Activated CD8-positive, alpha-beta T cell treated with anti-CD3 and anti-CD28 coated beads for 36 hours (primary cell): ENCODE measurements at places on chromosomes 16 and 17.

- no peaks in the 10 kb centered on the region for H3K36me3 ChIP-seq
- H3K4me3 ChIP-seq: no peak overlapping the region
- DNase-seq: no peak
- peaks cover 27% of the 10 kb centered on the region for H3K27me3 ChIP-seq
- no peak overlapping the region for H3K27ac ChIP-seq
These were observed 8.4 kb upstream of the PCTP start for GRCh38 chr17:55742272-55743102.

- DNase-seq: no peak
- H3K4me1 ChIP-seq: peaks cover 82% of the 10 kb centered on the region
- H3K27me3 ChIP-seq: no peaks in the 10 kb centered on the region
These were observed 29.7 kb downstream of the KDM8 start for GRCh38 chr16:27232901-27233625.

DNA sequence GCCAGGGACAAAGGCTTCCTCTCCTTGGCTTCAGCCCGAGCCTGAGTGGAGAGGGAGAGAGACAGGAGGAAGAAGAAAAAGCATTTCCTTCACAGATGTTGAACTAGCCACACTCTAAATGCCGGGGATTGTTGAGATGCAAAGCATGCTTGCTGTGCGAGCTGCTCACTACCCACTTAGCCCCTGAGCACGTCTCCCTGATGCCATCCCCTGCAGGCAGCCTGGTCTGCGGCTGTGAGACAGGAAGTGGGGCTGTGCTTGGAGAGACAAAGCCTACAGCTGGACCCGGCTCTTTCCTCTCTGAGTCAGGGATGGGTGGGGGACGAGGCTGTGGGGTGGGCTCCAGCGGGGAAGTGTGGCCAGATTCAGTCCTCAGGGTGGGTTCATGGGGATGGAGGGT is 13.7 kb downstream of the WNT9B start:
- no peak overlapping the region for H3K27ac ChIP-seq
- no peaks in the 10 kb centered on the region for H3K36me3 ChIP-seq
- H3K4me1 ChIP-seq: no peaks in the 10 kb centered on the region
- peak; percentile 34 for DNase-seq
- H3K27me3 ChIP-seq: peaks cover 15% of the 10 kb centered on the region

GRCh38 chr17:31856750-31857149 is 2.3 kb downstream of the COPRS start:
- H3K4me3 ChIP-seq: no peak overlapping the region
- peaks cover 12% of the 10 kb centered on the region for H3K36me3 ChIP-seq
- DNase-seq: no peak

GRCh38 chr17:45227101-45227925 is 5.6 kb downstream of the FMNL1 start:
- peaks cover 62% of the 10 kb centered on the region for H3K36me3 ChIP-seq
- H3K27me3 ChIP-seq: no peaks in the 10 kb centered on the region
- peaks cover 54% of the 10 kb centered on the region for H3K4me1 ChIP-seq
- H3K4me3 ChIP-seq: peak overlapping the region; percentile 99
- peak; percentile 59 for DNase-seq

GRCh38 chr17:50681263-50682200 is 26.2 kb downstream of the ANKRD40 start:
- H3K27me3 ChIP-seq: peaks cover 8% of the 10 kb centered on the region
- no peaks in the 10 kb centered on the region for H3K36me3 ChIP-seq
- H3K27ac ChIP-seq: no peak overlapping the region
- DNase-seq: no peak

DNA sequence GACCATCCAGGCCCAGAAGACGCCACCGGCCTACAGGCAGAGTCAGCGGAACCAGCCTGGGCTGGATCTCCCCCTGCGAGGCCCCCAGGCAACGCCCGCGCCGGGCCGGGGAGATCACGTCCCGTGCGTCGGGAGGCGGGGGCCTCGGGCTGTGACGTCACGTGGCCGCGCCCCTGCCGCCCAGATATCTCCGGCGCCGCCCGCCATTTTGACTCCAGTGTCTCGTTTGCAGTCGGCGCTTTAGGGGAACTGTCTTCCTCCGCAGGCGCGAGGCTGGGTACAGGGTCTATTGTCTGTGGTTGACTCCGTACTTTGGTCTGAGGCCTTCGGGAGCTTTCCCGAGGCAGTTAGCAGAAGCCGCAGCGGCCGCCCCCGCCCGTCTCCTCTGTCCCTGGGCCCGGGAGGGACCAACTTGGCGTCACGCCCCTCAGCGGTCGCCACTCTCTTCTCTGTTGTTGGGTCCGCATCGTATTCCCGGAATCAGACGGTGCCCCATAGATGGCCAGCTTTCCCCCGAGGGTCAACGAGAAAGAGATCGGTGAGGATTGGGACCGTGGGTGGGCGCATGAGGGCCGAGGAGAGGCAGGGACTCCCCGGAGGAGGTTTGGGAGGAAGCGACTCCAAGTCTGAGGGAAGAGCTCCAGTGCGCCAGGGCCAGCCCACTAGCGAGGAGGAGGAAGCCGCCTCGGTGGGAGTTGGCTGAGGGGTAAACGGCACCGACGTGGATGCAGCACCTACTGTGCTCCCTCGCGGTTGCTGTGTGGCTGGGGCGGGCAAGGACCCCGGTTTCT is at the start of gene WSB1:
Gene WSB1 (plus strand): TSS at position 217 of the 791 bp plus-strand sequence. CDS start 282 bp downstream, at position 499.
- peak; percentile 94 for DNase-seq
- no peaks in the 10 kb centered on the region for H3K27me3 ChIP-seq
- H3K4me3 ChIP-seq: peak within 1 kb of the TSS; percentile 98

GRCh38 chr17:63156986-63157385 is 191.0 kb downstream of the TANC2 start:
- H3K4me3 ChIP-seq: no peak overlapping the region
- DNase-seq: no peak
- peaks cover 7% of the 10 kb centered on the region for H3K4me1 ChIP-seq
- no peak overlapping the region for H3K27ac ChIP-seq
- no peaks in the 10 kb centered on the region for H3K27me3 ChIP-seq

DNA sequence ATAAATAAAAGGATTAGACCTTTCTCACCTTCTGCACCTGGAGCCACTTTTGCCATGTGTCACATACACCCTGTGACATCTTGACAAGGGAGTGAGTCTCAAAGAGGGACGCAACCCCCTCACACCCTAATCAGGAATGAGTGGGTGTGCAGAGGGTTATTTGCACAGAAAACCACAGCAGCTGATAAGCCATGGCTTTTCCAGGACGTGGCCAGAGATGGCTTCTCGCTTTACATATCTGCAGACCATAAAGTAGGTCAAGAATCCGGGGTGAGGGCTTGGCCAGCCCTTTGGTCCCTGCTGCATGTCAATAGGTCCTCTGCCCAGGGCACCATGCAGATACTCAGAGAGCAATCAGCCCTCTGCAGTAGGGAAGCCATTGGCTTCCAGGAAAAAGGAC is 2.4 kb upstream of the CD300LF start:
- no peak overlapping the region for H3K27ac ChIP-seq
- peaks cover 10% of the 10 kb centered on the region for H3K27me3 ChIP-seq
- H3K36me3 ChIP-seq: no peaks in the 10 kb centered on the region
- H3K4me3 ChIP-seq: no peak overlapping the region

DNA sequence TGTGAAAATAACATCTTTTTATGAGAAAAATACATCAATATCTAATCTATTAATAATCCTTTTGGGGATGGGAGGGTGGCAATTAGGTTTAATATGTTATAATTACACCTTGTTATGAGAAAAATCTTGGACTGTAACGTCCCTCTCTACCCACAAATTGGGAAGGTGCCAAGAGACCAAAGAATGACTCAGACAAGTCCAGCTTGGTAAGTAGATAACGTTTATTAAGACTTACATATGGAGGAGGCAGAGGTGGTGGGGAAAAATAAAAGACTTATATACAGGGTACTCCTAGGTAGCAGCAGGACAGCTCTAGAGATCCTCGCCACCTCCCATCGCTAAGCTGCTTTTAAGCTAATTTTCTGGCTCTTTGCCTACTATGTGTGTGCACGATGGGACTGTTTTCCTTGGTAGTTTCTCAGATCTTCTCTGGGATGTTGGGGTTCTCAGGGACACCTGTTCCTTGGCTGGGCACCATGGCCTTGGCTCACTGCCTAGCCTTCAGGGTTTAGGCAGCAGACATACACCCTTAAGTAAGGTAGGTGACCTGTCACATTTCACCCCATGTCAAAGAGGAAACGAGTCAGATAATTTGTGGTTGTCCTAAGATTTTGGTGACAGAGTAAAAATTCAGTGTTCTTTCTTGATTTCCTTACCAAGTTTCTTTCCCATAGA is 31.5 kb downstream of the RBL2 start:
- no peaks in the 10 kb centered on the region for H3K27me3 ChIP-seq
- no peak overlapping the region for H3K4me3 ChIP-seq
- peaks cover 50% of the 10 kb centered on the region for H3K36me3 ChIP-seq

DNA sequence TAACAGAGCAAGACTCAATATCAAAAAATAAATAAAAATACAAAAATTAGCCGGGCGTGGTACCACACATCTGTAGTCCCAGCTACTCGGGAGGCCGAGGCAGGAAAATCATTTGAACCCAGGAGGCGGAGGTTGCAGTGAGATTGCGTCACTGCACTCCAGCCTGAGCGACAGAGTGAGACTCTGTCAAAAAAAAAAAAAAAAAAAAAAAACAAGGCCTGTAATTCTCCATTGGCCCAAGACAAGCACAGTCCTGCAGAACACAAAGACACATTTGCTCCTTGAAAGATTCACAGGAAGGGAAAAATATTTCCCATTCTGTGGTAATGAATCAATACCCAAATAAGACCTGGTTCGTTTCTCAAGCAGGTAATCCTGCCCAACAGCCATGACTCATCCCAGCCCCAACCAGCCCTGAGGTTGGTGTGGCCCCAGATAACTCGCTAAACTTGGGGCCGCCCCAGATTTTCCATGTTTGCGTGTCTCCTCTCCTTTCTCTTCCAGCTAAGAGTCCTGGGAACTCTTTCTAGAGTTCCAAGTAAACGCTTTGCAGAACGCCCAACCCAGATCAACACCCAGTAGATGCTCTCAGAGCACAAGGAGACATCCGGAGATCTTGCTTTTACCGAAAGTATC is 40.3 kb upstream of the SNN start:
- H3K27ac ChIP-seq: no peak overlapping the region
- no peak overlapping the region for H3K4me3 ChIP-seq
- DNase-seq: peak; percentile 35

GRCh38 chr16:88481851-88482250 is 28.8 kb downstream of the ZFPM1 start:
- peaks cover 39% of the 10 kb centered on the region for H3K4me1 ChIP-seq
- no peak for DNase-seq

- no peak for DNase-seq
- H3K4me1 ChIP-seq: peaks cover 26% of the 10 kb centered on the region
- H3K36me3 ChIP-seq: peaks cover 5% of the 10 kb centered on the region
- H3K4me3 ChIP-seq: no peak overlapping the region
- no peak overlapping the region for H3K27ac ChIP-seq
These were observed 3.3 kb downstream of the GALNS start for GRCh38 chr16:88853325-88853941.

- no peak overlapping the region for H3K4me3 ChIP-seq
- H3K27ac ChIP-seq: no peak overlapping the region
- H3K36me3 ChIP-seq: no peaks in the 10 kb centered on the region
- DNase-seq: no peak
These were observed 1.7 kb upstream of the COL1A1 start for GRCh38 chr17:50203086-50203485.
